ENCODE measurements at places on chromosomes 3 and 15.

DNA sequence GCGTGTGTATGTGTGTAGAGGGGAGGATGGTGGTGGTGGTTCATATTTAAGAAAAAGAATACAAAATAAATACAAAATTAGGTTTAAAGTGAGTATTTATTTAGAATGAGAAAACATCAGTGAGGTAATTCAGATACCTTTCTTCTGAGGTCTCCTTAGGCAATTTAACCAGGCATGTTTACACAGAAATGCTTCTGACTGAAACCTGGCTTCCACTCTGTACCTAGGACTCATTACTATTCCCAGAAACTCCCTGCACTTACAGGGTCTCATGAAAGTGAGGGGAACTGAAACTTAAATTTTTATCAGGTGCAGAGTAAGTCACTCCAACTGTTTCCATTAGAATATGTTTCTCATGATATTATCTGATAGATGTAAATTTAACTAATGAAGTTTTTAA is 10.3 kb upstream of the DIPK2A start:
- DNase-seq = no peak

DNA sequence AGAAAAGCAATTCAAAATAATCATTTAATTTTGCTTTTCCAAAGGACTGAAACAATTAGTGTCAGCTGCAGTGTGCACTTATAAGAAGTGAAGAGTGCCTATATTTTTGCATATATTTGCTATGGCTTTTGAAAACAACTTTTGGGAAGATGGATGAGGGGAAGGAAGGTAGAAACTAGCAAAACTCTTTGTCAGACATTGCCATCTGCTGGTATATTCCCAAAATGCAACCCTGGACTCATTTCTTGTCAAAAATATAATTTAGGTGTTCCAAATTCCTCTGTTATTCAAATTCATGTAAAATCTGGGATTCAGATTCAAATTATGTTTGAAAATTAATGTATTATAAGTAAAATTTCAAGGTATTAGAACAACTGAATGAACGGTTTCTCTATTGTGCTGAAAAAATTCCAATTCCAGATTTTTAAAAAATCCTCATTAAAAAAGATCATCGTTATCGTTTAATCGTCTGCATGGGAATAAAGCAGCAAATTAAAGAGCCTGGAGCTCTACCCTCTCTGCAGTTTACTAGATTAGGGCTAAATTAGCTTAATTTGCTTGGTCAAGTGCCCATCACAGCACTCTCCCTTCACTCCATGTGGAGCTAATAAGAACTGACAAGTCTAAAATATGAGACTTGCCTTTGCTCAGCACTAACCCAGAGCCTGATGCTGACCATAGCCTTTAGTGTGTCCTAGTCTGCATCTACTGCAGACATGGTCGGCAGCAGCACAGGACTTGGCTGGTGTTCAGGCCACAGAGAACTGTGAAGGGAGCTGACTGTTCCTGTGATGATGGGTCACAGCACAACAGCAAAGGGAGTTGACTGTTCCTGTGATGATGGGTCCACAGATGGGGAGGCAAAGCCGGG is 67.9 kb upstream of the MITF start:
- DNase-seq = peak; percentile 26

DNA sequence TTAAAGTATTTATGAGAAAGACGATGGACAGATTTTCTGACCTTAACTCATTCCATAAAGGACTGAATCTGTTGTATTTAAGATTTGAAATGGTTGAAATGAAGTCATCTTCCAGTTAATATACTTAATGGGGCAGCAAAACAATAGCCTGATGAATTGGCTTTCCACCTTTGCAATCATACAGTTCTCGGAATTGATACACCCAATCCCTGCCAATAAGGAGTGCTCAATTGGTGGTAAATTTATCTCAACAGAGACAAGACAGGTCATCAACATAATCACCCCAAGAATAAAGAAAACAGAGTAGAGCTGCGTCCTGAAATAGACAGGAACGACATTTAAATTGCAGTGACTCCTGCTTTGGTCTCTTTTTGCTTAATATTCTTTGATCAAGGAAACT is 11.2 kb downstream of the ANXA2 start:
- DNase-seq = no peak

GRCh38 chr3:195801251-195802183 is 10.2 kb downstream of the MUC4 start:
- no peak for DNase-seq

DNA sequence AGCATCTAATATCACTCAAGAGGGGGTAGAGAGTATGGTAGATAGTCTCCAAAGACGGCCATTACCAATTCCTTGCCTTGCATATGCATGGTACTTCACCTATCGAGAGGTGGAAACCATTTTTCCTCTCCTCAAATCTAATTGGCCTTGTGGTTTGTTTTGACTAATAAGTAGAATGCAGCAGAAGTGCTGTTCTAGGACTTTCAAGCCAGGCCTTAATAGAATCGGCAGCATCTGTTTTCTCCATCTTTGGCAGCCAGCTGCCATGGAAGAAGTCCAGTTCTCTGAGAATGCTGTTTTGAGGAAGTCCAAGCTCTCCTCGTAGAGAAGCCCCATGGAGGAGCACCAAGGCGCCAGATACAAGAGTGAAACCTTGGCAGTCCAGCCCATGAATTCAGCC is 59.1 kb upstream of the RASGRP1 start:
- peak; percentile 8 for DNase-seq

GRCh38 chr15:73650416-73651126 is 17.4 kb upstream of the NPTN start:
- peak; percentile 70 for DNase-seq

Measured in AG10803 (cell line).